ENCODE measurements at places on chromosomes 11 and 22.
A peak's percentile ranks its signal among the peaks of the same experiment; 100 is the strongest.

DNA sequence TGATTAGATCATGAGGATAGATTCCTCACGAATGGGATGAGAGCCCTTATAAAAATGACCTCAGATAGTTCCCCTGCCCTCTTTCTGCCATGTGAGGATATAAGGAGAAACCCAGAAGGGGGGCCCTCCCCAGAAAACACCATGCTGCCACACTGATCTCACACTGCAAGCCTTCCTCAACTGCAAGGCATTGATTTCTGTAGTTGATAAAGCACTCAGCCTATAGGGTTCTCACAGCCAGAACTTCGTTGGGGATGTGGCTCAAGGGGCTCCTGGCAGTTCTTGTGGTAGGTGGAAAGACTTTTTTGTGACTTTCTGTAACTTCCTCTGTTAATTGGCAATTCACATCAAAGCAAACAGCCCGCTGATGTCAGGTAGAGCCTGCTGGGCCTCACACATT is 108.9 kb downstream of the CD44 start:
- no peak for DNase-seq

GRCh38 chr11:2521081-2521732 is 76.4 kb downstream of the KCNQ1 start:
- DNase-seq, result no peak

GRCh38 chr11:3732671-3733436 is 61.7 kb upstream of the CHRNA10 start:
- DNase-seq, result no peak

- DNase-seq, result peak; percentile 38
Measured at GRCh38 chr11:92697461-92698312, 271.8 kb upstream of the MTNR1B start.

GRCh38 chr22:36455571-36456463 is 25.6 kb downstream of the TXN2 start:
- DNase-seq, result no peak

DNA sequence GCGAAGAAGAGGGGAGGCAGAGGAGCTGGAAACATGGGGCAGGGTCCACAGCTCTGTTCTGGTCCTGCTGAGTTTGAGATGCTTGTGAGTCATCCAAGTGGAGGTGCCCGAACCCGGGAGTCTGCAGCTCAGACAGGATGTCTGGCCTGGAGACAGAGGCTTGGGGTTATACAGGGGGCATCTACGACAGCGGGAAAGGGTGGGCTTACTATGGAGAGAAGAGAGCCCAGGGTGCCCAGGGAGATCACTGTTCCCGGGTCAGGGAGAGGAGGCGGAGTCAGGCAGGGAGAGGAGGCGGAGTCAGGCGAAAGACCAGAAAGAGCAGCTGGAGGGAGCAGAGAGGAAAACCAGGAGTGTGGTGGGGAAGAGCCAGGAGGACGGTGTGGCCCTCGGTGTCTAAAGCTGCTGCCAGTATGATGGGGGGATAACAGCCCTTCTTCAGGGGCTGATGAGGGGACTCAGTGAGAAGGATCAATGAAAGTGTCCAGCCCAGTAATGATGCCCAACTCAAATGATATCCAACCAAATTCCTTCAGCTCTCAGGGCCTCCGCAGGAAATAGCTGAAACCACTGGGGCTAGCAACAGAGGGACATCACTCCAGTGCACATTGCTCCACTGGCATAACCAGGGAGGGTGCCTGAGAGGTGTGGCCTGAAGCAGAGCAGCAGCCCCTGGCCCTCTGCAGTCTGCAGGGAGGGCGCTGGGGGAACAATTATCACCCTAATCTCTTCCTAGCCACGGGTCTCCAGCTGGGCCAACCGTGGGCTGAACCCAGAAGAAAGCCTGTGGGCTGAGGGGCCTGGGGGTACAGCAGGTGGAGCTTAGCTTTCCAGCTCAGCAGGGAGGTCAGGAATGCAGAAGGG is 2.6 kb upstream of the LTBP3 start:
- no peak for DNase-seq

GRCh38 chr11:111091321-111091938 is 154.1 kb upstream of the POU2AF2 start:
- no peak for DNase-seq

- DNase-seq, result peak; percentile 71
Measured at GRCh38 chr22:22235558-22235957, 9.0 kb upstream of the VPREB1 start.

GRCh38 chr11:61618978-61619377 is 38.1 kb upstream of the SYT7 start:
- DNase-seq, result peak; percentile 62

DNA sequence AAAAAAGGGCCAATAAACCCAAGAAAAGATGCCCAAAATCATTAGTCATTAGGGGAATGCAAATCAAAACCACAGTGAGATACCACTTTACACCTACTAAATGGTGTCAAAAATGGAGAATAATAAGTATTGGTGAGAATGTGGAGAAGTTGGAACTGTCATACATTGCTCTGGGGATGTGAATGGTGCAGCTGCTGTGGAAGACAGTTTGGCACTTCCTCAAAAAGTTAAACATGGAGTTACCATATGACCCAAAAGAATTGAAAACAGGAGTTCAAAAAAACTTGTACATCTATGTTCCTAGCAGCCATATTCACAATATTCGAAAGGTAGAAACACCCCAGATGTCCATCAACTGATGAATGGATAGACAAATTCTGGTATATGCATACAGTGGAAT is 24.5 kb upstream of the DLAT start:
- no peak for DNase-seq

- DNase-seq, result no peak
Measured at GRCh38 chr11:12716816-12717215, 42.6 kb downstream of the TEAD1 start.

GRCh38 chr22:30573594-30574094 is 821 bp downstream of the GAL3ST1 start:
- DNase-seq, result no peak

DNA sequence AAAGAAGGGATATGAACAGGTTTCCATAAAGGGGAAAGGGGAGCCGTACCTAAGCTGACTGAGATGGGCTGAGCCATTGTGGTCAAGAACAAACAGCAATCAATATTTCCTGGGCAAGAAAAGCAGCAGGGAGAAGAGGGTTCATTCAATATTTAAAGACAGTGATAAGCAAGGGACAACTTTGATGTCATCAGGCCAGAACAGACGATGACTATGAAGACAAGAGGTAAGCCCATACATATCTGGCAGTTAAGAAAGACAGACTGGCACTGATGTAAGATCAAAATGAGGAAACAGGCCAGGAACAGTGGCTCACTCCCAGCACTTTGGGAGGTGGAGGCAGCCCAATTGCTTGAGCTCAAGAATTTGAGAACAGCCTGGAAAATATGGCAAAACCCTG is 2.4 kb downstream of the OR5A2 start:
- no peak for DNase-seq

GRCh38 chr11:5230266-5230665 is 3.4 kb upstream of the HBB start:
- no peak for DNase-seq

DNA sequence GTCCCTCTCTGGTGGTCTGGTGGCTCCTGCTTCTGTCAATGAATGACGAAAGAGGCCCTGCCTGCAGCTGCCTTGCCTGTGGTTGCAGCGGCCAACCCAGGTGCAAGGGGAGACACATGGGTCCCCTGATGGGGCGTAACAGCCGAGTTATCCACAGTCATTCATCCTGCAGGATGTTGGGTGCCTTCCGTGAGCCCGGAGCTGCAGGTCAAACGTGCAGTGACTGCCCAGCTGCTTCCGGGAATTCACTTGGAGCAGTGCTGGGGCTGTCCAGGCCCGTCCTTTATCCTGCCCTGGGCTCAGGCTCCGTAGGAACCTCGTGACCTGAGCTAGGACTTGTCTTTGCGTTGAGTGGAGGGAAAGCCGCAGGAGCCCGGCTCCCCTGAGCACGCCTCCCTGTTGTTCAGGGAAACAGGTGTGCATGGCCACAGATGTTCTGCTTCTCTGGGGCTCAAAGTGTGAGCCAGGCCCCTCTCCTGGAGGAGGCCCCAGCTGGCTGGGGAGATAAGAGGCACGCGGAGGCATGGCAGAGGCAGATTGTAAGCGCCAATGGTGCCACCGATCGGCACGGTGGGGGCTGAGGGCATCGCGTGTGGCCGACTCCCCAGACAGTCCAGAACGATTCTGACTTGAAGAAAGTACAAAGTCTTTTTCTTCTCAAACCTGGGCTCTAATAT is 635.4 kb downstream of the BRD1 start:
- DNase-seq, result no peak

DNA sequence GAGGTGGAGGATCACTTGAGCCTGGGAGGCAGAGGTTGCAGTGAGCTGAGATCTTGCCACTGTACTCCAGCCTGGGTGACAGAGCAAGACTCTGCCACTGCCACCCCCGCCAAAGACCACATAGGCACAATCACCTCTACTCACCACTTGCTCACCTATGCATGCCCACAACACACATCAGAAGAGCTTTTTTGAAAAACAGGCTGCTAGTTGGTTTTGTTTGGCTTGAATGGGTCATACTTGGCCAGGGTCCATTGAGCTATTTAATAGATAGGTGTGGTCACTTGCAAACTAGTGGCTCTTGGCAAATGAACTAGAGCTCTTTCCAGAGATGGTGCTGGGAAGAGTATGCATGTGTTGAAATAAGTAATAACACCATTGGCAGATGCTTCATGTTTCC is 80.1 kb downstream of the EMSY start:
- no peak for DNase-seq

- no peak for DNase-seq
Measured at GRCh38 chr11:9838961-9839360, 175.1 kb downstream of the SWAP70 start.

GRCh38 chr11:64790205-64791095 is 12.1 kb upstream of the SF1 start:
- no peak for DNase-seq

GRCh38 chr11:8258289-8258688 is 5.4 kb downstream of the LMO1 start:
- peak; percentile 62 for DNase-seq

Data from suppressor macrophage (primary cell).